ENCODE measurements at places on chromosomes 5 and 9.

DNA sequence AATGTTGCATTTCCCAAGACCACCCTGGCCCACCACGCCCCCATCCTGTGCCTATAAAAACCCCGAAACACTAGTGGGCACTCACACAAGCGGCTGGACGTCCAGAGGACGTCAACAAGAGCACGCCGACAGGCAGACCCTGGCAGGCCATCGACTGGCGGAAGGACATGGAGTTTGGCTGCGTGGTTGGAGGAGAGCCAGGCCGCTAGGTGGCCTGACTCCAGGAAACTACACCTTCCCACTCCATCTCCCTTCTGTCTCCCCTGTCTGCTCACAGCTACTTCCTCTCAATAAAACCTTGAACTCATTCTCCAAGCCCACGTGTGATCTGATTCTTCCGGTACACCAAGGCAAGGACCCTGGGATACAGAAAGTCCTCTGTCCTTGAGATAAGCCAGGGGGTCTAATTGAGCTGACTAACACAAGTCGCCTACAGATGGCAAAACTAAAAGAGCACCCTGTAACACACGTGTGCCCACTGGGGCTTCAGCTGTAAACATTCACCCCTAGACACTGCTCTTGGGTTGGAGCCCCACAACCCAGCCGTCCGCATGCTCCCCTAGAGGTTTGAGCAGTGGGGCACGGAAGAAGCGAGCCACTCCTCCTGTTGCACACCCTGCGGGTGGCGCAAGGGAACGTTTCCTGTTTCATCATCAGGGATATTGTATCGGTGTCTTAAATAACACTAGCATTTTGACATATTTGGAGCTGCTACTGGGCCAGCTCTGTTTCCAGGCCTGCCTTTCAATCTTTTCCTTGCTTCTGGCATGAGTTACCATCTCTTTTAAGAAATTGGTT is 54.5 kb upstream of the TAF11L2 start:
- DNase-seq: no peak

- DNase-seq: no peak
Observed at GRCh38 chr5:166293892-166294291, 1997.6 kb upstream of the WWC1 start.

GRCh38 chr5:52903142-52903541 is 86.0 kb upstream of the ITGA2 start:
- no peak for DNase-seq

GRCh38 chr5:181121675-181122561 is 9.1 kb downstream of the OR2V1 start:
- DNase-seq: no peak

- DNase-seq: no peak
Observed at GRCh38 chr9:93159601-93160471, 24.1 kb upstream of the WNK2 start.

DNA sequence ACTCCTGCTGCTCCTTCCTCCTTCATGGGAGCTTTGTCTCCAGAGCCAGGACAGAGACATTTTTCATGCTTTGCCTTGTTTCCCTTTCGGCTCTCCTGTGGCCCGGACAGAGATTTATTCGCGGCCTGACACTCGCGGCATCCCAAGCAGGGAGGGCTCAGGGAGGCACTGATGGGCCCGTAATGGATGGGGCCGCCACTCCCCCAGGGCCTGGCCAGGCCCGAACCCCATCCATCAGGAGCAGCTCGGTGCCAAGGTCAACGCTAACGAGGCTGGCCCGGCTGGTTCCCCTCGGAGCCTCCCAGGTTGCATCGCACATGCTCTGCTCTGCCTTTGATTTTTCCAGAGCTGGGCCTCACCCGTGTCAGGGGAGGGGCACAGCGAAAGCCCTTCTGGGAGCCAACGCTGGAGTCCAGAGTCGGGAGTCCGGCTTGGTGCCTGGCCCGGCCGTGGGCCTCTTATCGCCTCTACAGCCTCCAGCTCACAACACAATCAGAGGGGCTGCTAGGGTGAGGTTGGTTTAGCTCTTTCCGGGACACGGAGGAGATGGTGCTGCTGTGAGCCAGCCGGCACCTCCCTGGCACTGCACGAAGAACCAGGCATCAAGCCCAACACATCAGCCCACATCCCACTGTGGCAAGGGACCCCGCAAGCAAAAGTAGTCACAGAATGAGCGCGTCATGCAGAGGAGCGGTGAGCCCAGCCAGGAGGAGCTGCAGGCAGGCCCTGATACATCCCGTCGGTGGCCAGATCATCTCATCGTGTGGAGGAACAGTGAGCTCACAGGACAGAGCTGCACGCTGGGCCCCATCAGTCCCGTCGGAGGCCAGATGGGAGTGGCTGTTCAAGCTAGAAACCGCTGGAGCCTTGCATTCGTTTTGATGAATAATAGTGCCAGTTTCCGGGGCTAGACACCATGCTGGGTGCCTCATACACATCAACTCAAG is 72.2 kb upstream of the BARHL1 start:
- DNase-seq: no peak

GRCh38 chr5:16936150-16936988 is at the start of gene MYO10:
TSS of gene MYO10 (minus strand) at chr5:16936288. CDS start at chr5:16935808, 480 bp downstream.
- no peak for DNase-seq

DNA sequence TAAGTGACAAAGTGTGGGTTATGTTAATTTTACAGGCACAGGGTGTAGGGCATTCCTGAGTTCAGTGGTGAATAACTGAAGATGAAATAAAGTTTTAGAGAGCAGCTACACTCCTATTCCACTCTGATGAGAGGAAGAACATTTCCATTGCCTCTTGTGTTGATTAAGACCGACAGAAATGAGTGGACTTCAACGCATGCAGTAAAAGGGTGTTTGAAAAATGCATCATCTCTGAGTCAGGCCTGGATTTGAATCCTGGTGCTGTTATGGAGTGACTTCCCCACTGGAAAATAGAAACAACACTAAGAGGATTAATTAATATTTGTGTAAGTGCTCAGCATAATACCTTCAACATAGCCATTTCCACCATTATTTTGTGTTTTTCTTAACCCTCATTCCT is 86.3 kb downstream of the PRR16 start:
- DNase-seq: no peak

- DNase-seq: no peak
Observed at GRCh38 chr5:163172540-163173338, 264.7 kb upstream of the CCNG1 start.

Measured in esophagus squamous epithelium (tissue), 5 donors.